Fibroblast of skin of left biceps (primary cell): ENCODE measurements at places on chromosomes 1 and 21.
A peak's percentile ranks its signal among the peaks of the same experiment; 100 is the strongest.

- no peak for DNase-seq
Measured at GRCh38 chr1:168676029-168676812, 52.8 kb downstream of the DPT start.

DNA sequence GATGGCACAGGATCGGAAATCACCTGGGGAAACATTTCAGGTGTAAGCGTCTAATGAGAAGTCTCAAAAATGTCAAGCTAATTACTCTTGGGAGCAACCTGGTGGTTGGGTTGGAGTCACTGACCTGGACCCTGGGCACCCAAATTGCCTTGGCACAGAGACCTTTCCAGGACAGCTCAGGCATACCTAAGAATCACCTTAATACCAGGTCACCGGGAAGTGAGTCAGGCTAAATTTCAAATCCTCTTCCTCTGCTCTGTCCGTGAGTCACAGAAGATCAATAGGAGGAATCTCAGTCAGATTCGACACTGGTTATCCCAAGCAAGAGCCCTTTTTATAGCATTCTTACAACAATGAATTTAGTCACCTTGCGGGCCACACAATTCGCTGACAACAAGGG lies 179.6 kb upstream of the CAMK1G start:
- no peak for DNase-seq

DNA sequence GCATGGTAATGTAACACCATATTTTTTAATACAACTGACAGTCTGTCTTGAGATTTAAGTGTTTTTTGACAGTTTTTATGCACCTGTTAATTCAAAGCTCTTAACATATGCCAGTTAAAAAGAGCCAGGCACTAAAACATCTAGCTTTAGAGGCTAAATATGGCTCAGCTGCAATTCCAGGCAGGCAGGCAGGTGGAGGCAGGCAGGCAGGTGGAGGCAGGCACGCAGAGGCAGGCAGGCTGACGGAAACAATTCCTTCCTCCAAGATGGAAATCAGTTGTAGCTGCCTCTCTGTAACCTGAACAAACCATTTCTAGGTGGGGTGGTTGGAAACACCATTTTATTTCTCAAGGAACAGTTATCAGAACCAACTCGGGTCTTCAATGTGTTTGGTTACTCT lies 51.2 kb downstream of the GORAB start:
- no peak for DNase-seq

DNA sequence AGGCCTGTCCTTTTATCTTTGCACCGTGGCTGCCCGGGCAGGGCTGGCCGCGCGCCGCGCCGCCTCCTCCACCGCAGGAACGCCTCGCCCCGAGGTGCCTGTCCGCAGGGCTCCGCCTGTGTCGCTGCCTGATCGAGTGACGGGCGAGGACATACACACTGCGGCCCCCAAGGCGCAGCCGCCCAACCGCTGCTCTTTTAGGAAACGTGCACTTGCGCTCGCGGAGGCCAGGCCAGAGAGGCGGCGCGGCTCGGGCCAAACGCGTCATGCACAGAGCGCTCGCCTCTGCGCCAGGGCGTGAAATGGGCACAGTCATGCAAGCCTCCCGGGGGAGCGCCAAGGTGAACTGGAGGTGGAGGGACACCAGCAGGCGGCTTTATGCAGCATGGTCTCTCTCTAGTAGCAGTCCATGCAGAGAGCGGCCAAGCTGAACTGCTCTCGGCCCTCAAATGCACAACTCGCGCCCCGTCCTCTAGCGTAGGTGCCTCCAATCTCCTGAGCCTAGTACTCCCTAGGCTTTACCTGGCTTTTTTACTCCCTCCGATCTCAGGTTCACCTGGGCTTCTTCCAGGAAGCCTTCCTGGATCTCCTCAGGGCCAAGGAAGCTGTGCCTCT lies 12.9 kb downstream of the TRABD2B start:
- DNase-seq: no peak

DNA sequence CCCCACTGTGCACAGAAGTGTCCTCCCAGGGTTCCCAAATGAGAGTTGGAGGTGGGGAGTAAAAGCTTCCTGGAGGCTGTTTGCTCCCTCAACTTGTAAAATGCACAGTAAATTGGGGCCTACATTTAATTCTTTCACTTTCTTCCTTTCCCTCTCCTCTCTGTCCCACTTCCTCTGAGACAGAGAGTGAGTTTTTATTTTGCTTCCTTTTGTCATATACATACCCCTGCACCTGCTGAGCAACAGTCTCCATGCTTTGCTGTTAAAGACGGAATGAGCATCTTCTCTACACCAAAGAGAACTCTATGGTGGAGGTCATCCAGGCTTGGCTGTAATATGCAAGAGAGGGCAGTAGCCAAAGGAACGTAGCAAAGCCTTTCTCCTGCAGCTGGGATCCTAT lies 79.3 kb upstream of the VAV3 start:
- no peak for DNase-seq

- no peak for DNase-seq
Measured at GRCh38 chr1:3114846-3115245, 45.8 kb downstream of the PRDM16 start.

- no peak for DNase-seq
Measured at GRCh38 chr1:38746402-38746935, 113.1 kb downstream of the RRAGC start.

DNA sequence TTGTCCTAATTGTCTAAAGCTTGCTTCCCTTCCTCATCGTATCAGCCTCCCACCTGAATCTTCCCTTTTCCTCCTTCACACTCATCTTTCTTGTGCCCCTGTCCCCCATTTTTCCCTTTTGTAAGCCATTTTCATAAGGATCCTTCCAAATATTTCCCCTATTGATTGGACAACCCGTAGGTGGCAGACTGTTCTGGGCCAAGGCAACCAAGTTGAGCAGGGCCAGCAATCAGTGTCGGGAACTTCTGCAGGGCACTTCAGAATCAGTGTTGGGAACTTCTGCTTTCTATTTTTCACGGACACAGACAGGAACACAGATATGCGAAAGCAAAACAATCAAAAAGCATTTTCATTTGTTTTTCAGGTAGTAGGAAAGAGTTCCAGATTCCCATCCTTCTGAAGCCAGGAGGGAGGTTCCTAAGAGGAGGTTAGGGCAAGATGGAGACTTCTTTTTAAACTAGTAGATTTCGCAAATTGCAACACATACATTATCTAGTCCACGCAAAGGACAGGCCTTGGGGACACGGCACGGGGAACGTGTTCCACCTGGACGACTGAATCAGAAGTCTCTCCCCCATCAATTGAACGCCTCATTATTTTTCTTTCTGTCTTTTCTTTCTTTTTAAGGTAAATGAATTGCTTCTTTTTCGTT lies 691 bp upstream of the MPZL1 start:
- no peak for DNase-seq

DNA sequence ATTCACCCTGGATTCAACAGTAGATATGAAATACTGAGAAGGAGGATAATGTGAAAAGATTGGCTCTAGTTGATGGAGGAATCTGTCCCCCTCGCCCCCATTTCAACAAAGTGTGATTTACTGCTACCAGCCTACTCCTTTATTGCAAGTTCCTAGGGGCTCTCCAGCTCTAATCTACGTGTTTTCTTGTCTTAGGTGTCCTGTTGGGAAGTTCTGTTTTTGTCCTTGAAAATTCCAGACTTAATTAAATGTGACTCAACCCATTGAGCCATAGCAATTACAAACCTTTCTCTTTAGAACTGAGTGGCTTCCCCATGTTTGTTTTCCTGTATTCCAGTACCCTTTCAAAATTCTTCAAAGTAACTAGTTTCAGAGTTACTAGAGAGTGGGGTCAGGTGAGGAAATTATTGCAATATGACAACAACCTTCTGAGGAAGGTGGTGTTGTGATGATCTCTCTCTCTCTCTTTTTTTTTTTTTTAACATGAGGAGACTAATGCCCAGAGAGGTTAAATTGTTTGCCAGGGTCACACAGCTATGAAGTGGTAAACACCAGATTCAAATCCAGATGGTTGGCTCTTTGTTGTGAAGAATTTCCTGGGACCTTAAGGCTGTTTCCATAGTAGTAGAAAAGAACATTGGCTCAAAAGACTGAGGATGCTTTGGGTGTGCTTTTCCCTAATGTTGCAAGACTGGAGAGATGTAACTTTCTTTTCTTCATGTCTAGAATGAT lies 3.5 kb downstream of the RGL1 start:
- DNase-seq: no peak

- DNase-seq: peak; percentile 5
Measured at GRCh38 chr1:174433451-174433850, 14.3 kb upstream of the GPR52 start.

DNA sequence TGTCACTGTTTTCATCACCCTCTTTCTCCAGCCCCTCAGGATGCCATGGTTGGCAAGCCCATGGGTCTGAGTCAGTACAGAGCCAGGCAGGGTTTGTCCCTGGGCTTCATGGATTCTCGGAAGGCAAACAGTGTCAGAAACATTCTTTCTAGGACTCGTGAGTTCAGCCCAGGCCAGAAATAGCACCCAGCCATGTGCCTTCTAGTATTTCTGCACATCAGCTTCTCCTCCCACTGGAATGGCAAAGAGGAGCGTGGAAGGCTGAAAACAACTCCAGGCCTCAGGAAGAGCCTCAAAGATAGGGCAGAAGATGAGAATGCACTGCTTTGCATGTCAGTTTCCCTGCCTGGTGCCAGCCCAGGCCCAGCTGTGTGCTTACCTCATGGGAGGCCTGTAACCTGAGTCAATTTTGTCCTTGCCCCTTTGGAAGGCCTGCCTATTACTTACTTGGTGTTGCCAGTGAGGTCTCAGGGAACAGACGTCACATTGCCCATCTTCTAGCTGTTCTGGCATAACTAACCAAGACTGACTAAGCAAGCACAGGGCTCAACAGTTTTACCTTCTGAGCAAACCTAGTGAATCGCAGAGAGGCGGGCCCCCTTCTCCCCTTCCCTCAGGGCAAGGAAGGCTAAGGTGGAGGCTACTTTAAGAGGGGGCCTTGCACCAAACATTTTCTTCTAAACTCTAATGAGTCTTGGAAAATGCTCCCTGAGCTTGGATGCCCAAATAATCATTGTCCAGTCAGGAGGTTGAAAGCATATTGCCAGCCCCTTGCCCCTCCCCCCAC lies 42.4 kb downstream of the GLUL start:
- no peak for DNase-seq

DNA sequence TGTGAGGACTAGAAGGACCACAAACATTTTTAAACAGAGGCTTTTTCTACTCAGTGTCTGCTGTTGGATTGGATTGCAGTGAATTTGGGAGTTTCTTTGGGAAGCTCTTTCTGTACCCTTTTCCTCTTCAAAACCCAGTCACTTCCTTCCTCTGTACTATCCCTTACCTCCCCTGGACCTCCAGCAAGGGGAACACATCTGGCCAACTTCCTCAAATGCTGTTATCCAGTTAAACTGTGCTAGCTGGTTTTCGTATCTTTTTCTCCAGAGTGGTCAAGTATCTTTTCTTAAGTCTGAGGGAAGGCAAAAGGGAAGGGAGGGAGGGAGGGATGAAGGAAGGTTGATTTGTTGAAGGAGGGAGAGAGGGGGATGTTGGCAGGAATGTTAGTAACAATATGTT lies 99.2 kb upstream of the TNR start:
- DNase-seq: no peak

- no peak for DNase-seq
Measured at GRCh38 chr1:19437891-19438294, 47.4 kb downstream of the CAPZB start.

GRCh38 chr1:164805399-164805798 lies 246.4 kb downstream of the PBX1 start:
- no peak for DNase-seq

DNA sequence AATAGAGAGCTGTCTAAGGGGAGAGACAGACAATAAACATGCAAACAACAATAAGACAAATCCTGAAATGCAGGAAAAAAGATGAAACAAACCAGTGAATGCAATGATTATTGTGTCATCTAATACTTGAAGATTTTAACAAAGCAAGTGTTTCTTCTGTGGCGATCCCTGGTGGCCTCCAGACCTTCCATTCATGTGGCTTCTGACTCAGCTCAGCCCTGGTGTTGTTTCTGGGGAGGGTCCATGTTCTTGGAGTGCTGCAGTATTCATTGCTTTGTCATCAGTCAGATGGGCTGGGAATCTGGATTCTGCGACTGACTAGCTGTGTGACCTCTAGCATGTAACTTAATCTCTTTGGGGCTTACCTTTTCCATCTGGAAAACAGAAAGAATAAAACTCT lies 1.5 kb upstream of the C2CD4D start:
- no peak for DNase-seq

DNA sequence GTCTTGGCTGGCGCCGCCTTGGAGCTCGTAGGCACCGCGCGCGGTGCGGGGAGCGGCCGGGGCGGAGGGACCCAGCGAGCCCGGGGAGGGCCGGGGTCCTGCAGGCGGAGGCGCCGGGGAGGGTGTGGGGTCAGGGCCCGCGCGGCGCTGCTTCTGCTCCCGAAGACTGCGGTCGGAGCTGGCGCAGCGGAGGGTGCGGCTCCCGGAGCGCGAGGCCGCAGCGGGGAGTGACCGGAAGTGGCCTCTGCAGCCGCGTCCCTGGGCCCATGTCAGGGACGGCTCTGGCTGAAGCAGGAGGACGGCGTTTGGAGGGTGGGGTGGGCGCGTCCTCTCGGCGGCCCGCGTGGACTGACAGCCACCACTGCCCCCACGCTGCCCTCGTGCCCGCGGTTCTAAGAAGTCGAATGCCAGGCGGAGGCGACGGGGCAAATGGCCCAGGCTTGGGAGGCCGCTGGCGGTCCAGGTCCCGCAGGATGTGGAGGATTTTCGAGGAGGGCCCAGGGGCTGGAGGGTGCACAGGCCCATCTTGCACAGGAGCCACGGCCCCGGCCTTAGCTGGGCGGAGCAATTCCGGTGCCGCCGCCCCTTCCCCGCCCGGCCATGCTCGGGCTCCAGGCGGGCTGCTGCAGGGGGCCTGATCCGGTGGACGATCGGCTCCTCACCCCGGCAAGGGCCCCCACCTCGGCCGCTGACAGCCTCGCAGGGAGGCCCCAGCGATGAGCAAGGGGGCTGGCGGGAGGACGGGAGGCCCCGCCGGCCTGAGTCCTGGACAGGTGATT lies 7.7 kb upstream of the ZNF669 start:
- DNase-seq: no peak

GRCh38 chr1:2412773-2413494 lies 570 bp upstream of the PEX10 start:
- DNase-seq: no peak

GRCh38 chr1:28036431-28036830 lies 52.0 kb downstream of the EYA3 start:
- no peak for DNase-seq

GRCh38 chr1:91526496-91526895 lies 25.8 kb downstream of the CDC7 start:
- DNase-seq: peak; percentile 67

GRCh38 chr1:210376836-210377372 lies 48.2 kb downstream of the HHAT start:
- no peak for DNase-seq

DNA sequence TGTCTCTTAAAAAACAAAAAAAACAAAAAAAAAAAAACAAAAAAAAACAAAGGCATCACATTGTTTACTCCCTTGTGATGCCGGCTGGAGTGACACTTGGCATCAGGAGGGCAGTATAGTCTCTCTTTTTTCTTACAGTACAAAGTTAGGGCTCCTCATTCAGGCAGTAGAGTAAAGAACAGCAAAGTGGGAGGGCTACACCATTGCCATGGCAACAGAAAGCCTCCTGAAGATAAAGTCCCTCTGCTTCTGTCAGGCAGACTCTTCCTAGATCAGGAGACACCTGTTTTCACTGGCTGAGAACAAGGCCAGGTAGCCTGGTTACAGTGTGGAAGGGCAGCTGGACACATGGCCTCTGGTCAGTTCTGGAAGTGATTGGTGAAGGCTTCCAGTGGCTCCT lies 41.3 kb upstream of the RAB3GAP2 start:
- no peak for DNase-seq
